ENCODE measurements at places on chromosomes 7 and 10. TPM values are rescaled to one million over a fixed set of nuclear protein-coding genes. Genes with fewer than 3 reads are reported as not detected.

DNA sequence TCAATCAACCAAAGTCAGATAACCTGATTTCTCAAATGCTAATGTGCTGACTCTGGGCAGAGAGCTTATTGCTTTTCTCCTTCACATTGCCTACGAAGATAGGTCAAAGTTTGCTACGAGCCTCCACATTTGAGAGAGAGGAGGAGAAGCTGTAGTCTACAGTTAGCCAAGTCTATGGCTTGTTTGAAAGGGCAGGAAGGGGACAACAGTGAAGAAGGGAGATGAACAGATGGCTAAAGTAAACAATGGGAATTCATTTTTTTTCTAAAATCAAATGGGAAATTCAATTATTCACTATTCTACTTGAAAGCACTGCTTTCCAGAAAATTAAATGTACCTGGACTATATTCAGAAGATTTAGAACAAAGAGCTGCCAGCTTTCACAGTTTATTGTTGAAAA is 126.7 kb upstream of the C1QL3 start:
- DNase-seq: no peak

NYAP1 gene
- 0.20 TPM for total RNA-seq

GRCh38 chr7:16627236-16627635 is 18.3 kb downstream of the ANKMY2 start:
- no peak for DNase-seq

DNA sequence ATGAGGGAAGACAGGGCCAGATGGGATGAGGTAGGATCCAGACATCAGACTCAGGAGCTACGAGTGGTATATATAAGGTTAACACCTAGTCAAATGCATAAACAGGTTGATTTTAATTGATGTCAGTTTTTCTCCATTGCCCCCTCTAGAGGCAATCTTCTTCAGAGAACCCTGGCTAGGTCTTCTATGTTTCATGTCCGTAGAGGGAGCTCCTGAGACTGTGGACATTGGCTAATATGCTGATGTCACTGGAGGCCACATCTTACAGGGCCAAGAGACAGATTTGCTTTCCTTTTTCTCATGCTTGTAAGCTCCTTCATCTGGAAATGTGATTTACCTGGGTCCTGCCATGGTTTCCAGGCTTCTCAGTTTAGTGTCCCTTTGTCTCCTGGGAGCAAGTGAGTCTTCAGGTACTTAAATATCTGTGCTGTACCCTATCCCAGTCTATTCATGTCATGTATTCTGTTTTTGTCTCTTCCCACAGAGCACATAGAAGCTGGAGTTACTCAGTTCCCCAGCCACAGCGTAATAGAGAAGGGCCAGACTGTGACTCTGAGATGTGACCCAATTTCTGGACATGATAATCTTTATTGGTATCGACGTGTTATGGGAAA is 161.6 kb upstream of the PRSS1 start:
- DNase-seq: peak; percentile 76

GRCh38 chr7:91596287-91596686 is 284.2 kb downstream of the MTERF1 start:
- peak; percentile 1 for DNase-seq

DNA sequence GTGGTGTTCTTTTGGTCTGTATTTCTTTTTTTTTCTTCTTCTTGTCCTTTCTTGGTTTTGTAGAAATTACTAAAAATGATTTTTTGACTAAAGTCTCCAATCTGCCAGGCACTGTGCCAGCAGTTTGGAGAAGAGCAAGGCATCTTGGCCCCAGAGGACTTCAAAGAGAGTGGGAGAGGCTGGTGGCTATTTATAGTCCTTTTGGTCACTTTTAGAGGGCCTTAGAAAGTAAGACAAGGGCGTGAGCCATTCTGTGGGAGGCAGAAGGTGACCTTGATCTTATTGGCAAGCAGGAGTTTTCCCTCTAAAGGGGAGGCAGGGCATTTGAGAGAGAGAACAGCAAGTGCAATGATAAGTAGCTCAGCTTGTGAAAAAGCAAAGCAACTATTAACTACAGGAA is 211.9 kb downstream of the GALNT17 start:
- DNase-seq: no peak

GRCh38 chr7:149873970-149874643 is 338 bp downstream of the ATP6V0E2 start:
- no peak for DNase-seq

FOXP2 gene
- 0.37 TPM for total RNA-seq

- DNase-seq: no peak
These were observed 228.3 kb upstream of the TEX47 start for GRCh38 chr7:89023877-89024276.

DNA sequence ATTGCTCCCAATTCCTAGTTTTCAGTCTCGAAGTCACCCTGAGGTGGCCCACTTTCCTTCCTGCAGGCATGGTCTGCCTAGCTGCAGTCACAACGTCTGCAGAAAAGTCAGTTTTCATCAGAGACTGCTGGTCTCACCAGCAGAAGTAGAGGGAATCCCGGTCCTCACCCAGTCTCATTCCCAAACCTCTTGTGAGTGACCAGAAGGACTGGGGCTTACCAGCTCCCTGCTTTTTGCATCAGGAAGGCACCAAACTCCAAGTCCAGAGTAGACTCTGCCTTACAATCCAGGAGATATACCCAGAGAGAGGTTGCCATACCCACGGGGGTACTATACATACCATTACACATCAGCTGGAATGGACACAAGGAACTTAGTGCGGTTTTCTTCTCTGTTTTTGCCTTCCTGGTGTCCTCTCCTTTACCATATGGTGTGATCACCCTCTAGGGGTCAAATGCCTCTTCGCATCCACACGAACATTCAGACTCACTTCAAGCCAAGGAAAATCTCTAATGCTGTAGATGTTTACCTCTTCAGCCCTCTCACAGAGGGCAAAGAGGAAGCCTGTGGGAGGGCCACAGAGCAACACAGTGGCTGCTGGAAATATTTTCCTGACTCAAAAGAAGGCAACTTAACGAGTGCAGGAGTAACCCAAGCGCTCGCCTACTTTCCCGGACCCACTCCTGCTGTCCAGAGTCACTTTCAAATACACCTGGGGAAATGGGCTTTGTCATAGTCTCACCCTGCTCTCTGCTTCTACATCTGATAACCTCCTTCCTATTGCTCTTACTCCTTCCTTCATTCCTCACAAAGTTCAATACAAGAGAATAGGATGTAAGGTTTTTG is 220.9 kb downstream of the C7orf25 start:
- DNase-seq: peak; percentile 66

DNA sequence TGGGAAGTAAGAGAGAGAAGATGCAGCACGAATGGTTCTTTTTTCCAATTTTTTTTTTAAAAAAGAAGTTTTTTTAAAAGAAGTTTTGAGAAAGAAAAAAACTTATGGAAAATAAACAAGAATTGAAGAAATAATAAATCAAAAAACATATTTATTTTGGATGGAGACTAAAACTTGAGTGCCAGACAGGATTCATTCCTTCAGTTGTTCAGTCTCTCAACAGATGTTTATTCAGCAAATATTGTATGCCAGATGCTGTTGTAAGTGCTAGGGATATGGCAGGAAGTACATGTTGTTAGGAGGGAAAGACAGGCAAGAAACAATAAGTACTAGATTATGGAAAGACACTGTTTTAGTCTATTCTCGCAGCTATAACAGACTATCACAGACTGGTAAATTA is 750.7 kb upstream of the PHF14 start:
- no peak for DNase-seq

PMPCB gene
- total RNA-seq: 65.4 TPM

DNA sequence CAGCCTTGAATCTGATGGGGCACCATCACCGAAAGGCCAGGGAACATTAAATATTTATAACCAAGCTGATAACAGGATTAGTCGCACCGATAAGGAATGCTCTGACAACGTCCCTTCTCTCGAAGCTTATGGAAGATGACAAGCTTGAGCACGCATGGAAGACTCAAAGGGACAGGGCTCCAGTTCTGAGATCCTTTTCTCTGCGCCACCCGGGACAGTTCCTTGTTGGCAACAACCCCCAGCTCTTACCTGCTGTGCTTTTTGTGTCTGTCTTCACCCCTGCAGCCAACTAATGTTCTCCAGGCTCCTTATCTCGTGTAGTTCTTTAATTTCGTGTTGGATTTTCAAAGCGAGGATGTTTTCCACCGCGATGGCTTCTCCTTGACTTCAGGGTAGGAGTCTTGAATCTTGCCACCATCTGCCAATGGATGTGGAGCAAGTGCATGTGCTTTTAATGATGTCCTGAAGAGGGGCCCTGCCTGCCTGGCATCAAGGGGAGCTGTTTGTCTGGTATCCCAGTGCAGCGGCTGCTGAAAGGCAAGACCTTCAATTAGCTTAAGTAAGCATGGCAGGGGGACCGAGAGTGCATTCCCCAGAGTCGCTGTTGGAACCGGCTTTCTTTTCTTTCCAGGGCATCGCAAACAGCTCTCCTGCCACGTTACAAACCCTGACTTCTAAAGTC is 354 bp upstream of the FERD3L start:
- no peak for DNase-seq

GRCh38 chr10:69268761-69269416 is 9.4 kb upstream of the HK1 start:
- DNase-seq: peak; percentile 22

- peak; percentile 42 for DNase-seq
These were observed 56.3 kb upstream of the BMPER start for GRCh38 chr7:33849004-33849403.

- no peak for DNase-seq
These were observed 21.0 kb upstream of the FIS1 start for GRCh38 chr7:101265622-101266516.

IL6 gene
- total RNA-seq: 0.16 TPM

DNA sequence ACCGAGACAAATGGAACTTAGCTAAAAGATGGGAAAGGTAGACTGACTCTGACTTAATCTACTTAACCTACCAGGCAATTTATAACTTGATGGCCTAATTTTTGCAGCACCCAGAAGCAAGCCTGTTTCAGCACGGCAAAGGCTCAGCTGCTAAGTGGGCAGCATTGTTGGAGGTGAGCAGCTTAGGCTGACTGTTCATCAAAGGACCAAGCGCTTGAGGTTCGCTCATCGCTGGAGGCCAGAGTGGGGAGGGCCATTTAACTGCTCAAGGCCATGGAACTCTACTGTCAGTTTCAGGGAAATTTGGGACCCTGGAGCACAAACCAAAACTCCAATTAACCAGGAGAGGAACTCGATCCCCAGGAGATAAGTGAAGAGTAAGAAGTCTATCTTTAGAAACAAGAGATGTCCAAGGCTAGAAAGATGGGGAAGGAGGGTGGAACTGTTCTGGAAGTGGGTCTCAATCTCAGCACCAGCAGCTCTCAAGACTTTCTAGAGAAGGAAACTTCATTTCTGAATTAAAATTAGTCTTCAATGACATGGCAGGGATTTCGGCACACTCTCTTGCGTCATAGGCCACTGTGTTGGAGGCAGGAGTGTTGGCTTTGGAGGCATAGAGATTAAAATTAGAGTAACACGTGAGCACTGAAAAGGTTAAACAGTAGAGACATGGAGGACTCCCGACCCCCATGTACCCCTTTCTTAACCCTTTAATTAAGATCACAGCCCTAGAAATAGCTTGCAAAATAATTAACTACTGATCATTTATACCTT is 43.1 kb downstream of the EGFR start:
- no peak for DNase-seq
